ENCODE measurements at places on chromosomes 2 and 18. TPM values are rescaled to one million over a fixed set of nuclear protein-coding genes. Genes with fewer than 3 reads are reported as not detected.

DNA sequence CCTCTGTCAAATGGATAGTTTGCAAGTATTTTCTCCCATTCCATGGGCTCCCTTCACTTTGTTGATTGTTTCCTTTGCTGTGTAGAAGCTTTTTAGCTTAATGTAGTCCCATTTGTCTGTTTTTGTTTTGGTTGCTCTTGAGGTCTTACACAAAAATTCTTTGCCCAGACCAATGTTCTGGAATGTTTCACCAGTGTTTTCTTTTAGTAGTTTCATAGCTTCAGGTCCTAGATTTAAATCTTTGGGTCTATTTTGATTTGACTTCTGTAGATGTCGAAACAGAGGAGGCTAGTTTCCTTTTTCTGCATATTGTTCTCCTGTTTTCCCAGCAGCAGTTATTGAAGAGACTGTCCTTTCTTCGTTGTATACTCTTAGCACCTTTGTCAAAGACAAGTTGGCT, 351.6 kb downstream of the PTPRM start:
- H3K36me3 ChIP-seq = no peaks in the 10 kb centered on the region
- no peak for DNase-seq
- H3K27me3 ChIP-seq = no peaks in the 10 kb centered on the region
- no peak overlapping the region for H3K4me3 ChIP-seq
- peaks cover 27% of the 10 kb centered on the region for H3K4me1 ChIP-seq

Gene GPR45
- total RNA-seq = not detected

DNA sequence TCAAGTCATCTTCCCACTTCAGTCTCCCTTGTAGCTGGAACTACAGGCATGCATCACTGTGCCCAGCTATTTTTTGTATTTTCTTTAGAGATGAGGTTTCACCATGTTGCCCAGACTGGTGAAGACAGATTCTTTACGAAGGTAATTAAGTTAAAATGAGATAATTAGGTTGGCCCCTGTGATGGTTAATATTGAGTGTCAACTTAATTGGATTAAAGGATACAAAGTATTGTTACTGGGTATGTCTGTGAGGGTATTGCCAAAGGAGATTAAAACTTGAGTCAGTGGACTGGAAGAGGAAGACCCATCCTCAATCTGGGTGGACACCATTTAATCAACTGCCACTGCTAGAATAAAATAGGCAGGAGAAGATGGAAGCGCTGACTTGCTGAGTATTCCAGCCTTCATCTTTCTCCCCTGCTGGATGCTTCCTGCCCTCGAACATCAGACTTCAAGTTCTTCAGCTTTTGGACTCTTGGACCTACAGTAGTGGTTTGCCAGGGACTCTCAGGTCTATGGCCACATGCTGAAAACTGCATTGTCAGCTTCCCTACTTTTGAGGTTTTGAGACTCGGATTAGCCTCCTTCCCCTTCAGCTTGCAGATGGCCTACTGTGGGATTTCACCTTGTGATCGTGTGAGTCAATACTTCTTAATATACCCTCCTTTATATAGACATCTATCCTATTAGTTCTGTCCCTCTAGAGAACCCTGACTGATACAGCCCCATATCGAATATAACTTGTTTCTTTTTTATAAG, 269.1 kb downstream of the TMX3 start:
- no peak overlapping the region for H3K4me3 ChIP-seq
- H3K4me1 ChIP-seq = peaks cover 47% of the 10 kb centered on the region
- no peaks in the 10 kb centered on the region for H3K36me3 ChIP-seq

- peaks cover 34% of the 10 kb centered on the region for H3K4me1 ChIP-seq
- DNase-seq = no peak
- H3K27ac ChIP-seq = no peak overlapping the region
Observed at GRCh38 chr18:3626929-3627458, 177.0 kb downstream of the TGIF1 start.

DNA sequence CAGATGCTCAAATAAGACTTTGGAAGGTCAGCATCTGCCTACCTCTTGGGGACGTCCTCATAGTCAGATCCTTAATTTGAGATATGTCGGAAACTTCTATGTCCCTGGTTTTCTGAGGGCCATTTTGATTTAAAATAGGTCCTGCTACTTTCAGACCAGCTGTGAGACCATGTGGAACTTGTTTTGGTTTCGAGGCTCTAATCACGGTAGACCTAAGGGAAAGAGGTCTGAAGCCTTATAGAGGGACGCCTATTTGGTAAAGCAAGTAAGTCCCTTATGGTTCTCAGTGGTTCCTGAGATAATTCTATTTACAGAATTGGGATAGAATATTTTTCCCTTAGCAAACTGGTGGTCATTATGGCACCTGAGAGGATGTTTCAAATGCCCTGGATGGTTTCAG, 75.1 kb downstream of the RFTN2 start:
- no peaks in the 10 kb centered on the region for H3K36me3 ChIP-seq
- DNase-seq = no peak
- H3K4me1 ChIP-seq = no peaks in the 10 kb centered on the region
- no peaks in the 10 kb centered on the region for H3K27me3 ChIP-seq

- no peak overlapping the region for H3K4me3 ChIP-seq
- H3K4me1 ChIP-seq = peaks cover 44% of the 10 kb centered on the region
- DNase-seq = peak; percentile 55
- peak overlapping the region; percentile 49 for H3K27ac ChIP-seq
- no peaks in the 10 kb centered on the region for H3K27me3 ChIP-seq
Observed at GRCh38 chr2:189024901-189025618, 50.9 kb downstream of the COL3A1 start.

Gene ELOA2
- not detected for total RNA-seq

Gene ACTG2
- total RNA-seq = not detected

DNA sequence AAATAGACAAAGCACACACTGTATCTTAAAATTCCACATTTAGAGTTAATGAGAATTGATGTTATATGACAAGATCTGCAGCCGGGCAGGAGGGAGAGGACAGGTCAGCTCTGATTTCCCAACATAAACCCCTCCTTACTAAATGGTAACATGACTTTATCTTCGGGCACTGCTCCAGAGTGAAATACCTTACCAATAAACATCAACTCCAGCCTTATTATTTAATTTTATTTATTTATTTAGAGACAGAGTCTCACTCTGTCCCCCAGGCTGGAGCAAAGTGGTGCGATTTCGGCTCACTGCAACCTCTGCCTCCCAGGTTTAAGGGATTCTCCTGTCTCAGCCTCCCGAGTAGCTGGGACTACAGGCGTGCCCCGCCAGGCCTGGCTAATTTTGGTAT, 1.7 kb downstream of the CYB5A start:
- no peak overlapping the region for H3K4me3 ChIP-seq
- H3K27ac ChIP-seq = no peak overlapping the region
- H3K36me3 ChIP-seq = no peaks in the 10 kb centered on the region
- no peak for DNase-seq
- H3K4me1 ChIP-seq = peaks cover 27% of the 10 kb centered on the region

DNA sequence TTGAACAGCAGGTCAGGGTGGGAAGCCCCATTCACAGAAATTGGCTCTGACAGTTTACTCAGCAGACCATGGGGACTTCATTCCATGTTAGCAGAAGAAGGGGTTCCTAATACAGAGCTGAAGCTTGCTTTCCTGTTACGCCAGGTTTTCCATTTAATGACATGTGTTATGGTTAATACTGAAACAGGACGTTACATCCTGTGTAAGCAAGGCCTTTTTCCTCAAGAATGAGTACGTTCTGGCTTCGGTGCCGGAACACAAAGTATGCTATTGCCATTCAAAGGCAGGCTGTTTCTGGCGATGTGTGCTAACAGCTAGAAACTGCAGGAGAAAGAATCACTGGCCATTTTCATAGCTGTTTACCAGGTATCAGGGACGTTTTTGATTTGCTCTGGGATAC, 190.4 kb downstream of the SNTG2 start:
- H3K4me1 ChIP-seq = no peaks in the 10 kb centered on the region
- H3K36me3 ChIP-seq = no peaks in the 10 kb centered on the region
- no peak overlapping the region for H3K27ac ChIP-seq
- peaks cover 10% of the 10 kb centered on the region for H3K27me3 ChIP-seq
- no peak for DNase-seq
- H3K4me3 ChIP-seq = no peak overlapping the region

GRCh38 chr18:58966005-58966677, 101.5 kb downstream of the ZNF532 start:
- peaks cover 8% of the 10 kb centered on the region for H3K4me1 ChIP-seq
- no peaks in the 10 kb centered on the region for H3K36me3 ChIP-seq
- H3K27me3 ChIP-seq = no peaks in the 10 kb centered on the region
- H3K27ac ChIP-seq = no peak overlapping the region
- no peak overlapping the region for H3K4me3 ChIP-seq
- no peak for DNase-seq

Gene SERPINB3
- not detected for total RNA-seq

Gene ZNF512
- total RNA-seq = 13.3 TPM

All from GM23248 (cell line).